Stimulated activated CD4-positive, alpha-beta T cell treated with anti-CD3 and anti-CD28 coated beads, Interleukin-1b, Interleukin-23, amount 100 ng/mL, for 48 hours (primary cell): ENCODE measurements at places on chromosomes 6 and 20.

DNA sequence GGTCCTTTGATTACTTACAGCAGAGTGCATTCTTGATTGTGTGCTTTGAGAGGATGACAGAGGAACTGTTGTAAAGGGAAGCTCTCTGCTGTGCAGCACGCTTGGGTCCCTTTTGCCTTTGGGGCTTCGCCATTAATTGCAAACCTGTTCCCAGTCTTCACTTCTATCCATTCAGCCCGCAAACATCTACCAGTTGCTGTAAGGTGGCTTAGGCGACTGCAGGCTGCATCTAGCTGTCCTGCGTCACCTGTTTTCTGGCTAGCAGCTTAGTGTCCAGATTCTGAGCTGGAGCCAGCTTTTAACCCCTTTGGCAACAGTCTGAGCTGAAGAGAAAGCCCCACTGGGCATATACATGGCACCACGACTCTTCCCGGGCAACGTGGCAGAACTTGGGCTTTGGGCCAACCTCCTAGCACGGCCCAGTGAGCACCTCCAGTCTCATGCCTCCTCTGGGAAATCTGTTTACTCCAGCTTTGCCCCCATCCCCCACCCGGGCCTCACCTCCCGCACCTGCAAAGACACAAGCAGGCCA is 2.5 kb upstream of the FASTKD5 start:
- no peak for DNase-seq

GRCh38 chr6:51129043-51129442 is 310.4 kb downstream of the TFAP2B start:
- no peak for DNase-seq

DNA sequence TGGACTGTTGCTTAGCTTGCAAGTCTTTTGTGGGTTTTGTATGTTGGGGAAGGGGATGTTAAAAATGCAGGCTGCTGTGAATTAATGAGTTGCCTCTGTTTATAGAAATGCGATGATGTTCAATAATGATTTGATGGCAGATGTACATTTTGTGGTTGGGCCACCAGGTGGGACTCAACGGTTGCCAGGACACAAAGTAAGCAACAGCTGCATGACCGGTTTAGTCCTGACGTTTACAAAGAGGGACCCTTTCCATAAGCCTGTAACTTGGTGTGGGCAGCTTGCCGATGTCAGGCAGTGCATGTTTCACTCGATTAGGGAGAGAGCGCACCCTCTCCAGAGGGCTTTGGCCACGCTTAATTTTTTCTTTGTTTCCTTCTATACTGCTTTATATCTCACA is 1.3 kb downstream of the BTBD3 start:
- DNase-seq: no peak

- DNase-seq: no peak
Measured at GRCh38 chr6:39339868-39340550, 17.5 kb upstream of the KCNK16 start.

DNA sequence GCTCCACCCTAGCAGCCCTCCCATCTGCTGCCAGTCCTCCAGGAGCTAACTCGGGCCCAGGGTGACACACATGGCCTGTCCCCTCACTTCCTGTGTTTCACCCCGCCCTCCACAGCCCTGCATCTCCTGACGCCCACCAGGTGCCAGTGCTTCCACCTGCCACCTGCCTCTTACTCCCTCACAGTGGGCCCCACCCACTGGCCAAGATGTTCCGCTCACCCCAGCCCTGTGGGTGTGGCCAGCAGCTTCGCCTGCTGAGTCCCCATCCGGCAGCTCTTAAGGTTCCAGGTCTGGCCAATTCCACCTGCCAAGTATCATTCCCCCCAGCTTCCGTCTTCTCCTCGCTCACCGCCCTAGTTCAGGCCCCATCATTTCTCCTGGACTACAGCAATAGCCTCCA is 184.1 kb downstream of the MBOAT1 start:
- DNase-seq: no peak

- no peak for DNase-seq
Measured at GRCh38 chr6:22613695-22614094, 44.3 kb downstream of the HDGFL1 start.

DNA sequence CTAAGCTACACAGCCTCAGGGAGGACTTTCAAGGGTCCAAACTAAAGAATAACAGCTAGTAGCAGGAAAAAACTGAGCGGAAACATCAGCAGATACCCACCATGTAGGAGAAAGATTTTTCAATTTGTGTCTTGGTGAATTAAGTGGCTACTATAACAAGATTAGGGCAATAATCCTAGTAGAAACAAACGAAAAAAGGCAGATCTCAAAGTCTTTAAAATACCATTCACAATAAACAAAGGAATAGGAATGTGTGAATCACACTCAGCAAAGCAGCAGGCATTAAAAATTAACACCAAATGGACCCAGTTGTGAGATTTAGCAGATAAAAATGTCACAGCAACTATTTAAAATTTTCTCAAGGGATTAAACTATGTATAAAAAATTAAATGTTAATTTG is 761.2 kb downstream of the TENT5A start:
- no peak for DNase-seq

- no peak for DNase-seq
Measured at GRCh38 chr6:117359581-117359980, 66.2 kb downstream of the ROS1 start.

- DNase-seq: peak; percentile 13
Measured at GRCh38 chr20:2093159-2093781, 8.4 kb upstream of the STK35 start.

DNA sequence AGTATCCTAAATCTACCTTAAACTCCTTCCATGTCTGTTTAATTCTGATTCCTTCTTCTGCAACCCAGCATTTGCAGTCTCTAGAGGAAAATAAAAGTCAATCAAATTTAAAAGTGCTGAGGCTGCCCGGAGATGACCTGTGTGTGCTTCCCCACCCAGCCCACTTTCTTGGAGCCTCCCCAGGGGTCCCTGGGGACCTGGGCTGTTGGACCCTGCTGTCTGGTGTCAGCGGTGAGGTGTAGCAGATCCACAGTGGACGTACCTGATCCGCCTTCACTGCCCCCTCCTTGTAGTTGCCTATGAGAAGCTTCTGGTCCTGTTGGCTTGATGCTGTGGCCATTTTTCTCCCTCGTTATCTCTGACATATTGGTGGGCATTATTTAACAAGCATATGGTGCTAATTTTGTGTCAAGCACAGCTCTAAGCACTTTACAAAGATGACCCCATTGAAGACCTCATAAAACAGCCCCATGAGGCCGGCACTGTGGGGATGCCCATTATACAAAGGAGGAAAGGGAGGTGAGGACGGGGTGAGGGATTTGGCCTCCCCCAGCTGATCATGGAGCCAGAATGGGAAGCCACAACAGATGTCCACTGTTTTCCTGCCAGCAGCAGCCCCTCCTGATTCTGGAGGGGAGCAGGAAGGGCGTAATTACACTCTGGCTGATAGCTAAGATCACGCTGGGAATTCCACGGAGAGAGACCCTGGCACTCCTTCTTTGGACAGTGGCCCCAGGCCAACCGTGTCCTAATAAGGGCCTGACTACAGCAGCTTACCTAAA is 628.2 kb downstream of the CDH26 start:
- no peak for DNase-seq

DNA sequence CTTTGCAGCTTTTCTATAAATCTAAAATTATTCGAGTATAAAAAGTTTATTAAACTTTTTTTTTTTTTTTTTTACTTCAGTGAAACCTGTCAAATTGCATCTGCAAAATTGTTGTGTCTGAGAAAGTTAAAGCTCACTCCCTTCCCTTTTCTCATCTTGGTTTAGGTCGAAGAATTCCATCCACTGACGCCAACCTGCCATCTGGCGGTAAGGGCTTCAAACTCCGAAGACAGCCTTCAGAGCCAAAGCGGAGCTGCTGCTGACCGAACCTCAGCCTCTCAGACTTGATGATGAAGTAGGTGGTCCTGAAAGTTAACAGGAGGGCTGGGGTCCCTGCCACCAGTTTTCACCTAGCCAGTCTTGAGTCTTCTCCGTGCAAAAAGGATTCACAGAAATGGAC is 29.6 kb upstream of the VAPB start:
- no peak for DNase-seq

DNA sequence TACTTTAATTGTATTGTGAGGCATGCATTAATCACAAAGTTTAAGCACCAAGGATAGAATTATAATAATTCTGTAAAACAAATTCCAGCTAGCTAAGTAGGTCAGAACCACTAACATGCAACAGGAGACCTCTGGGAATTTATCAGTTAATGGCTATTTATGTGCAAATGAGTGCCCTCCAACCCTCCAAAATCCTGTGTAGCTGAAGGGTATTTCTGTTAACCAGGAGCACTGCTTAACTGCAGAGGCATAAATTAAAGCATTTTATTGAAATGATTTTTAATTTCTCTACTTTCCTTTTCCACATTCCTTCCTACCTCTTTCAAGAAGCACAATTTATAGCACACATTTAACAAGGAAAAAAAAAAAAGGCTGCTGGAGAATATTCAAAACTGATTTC is 77.0 kb downstream of the MMS22L start:
- DNase-seq: no peak

- no peak for DNase-seq
Measured at GRCh38 chr6:68876792-68877493, 241.9 kb downstream of the ADGRB3 start.

DNA sequence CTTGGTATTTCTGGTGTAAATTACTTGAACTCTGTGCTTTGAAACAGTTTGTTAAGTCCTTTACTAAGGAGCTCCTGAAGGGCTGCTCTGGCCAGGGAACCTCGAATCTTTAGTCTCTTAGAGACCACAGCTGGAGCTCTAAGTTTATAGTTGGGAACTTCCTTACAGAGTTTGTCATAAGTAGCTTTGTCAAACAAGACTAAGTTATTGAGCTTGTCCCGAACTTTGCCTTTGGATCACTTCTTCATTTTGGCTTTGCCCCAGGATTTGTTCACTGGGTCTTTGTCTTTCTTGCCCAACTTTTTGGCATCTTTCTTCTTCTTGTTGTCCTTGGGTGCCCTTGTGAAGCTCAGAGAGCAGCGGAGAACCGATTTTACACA is 64.8 kb downstream of the FAM50B start:
- DNase-seq: no peak

GRCh38 chr6:47004463-47004862 is 37.7 kb downstream of the ADGRF1 start:
- DNase-seq: no peak

DNA sequence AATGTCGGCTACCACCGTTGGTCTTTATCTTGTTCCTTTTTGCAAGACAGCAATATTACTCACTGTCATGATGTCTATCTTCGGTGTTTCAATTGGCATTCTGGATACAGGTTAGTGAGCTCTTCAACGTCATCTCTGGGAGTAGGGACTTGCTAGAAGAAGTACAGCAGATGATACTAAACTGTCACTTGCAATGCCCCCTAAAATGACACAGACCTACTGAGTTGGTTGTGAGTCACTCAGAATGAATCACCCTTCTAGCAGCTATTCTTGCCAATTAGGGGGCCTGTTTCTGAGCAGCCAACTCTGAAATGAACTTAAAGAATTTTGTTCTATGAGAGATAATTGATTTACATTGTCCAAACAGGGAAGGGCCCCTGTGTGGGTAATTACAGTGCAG is 176.5 kb downstream of the SLC16A10 start:
- no peak for DNase-seq

DNA sequence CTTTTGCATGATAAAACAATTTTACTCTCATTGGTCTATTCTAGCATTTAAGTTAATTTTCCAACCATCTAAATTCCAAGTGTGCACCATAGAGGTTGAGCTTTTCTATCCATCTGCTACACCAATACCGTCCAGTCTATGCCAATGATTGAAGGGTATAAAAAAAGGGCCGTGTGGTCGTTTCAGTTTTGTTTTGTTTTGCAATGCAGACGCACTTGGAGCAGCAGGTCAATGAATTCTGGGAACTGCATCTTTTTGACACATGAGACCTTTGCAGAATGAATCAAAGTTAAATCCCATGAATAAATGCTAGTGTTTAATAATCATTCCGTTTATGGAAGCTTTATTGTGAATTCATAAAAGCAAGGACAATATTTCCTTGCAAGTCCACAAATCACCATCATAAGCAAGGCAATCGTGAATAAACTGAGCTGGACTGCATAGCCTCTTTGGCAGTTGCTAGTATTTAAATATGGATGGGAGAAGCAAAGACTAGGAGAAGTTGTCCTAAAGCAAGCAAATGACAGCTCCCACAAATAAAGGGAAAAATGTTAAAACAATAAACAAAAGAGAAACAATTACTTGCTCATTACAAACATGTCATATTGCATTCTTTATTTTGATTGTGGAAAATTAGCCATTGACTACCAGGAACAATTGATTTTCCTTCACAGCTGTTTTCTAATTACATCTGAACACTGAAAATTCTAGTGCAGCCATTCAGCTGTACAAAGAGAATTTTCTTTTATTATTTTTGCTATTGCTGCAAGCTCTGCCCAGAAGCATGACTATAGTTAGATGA is 649.7 kb upstream of the GJE1 start:
- no peak for DNase-seq

GRCh38 chr6:4902363-4902762 is 101.5 kb downstream of the RPP40 start:
- no peak for DNase-seq

DNA sequence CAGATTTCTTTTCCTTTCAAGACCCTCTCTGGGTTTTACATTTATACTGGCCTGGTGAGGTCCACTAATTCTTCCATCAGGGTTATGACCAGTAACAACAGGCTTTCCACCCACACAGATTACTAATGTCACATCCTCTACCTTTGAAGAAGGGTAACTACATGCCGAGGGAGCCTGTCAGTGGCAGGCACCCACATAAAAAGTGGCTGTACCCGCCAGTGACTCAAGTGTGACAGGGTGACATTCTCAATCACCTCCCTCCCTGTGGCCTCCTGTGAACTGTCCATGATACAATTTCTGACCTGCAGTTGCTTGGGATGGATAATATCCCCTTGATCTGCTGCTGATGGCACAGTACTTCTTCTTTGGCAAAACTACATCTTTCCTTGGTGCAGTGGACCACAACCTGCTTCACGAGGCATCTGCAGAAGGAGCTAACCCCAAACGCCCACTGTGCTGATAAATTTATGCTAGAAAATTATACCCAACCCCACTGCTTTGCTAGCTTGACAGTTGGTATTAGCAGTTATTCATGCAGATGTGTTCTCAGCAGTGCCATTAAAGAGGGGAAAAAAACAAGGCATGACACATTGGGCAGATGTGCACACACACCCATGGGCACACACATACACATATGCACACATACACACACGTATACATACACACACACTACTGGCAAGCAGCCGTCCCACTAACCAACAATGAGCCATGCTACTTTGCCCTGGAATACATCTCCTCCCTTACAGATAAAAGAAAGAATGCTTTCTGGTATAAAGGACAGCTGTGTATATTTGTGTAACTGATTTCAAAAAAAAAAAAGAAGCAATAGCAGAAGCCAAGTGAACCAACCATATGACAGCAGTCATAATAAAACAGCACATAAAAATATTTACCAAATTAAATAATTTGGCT is 20.8 kb downstream of the GFOD1 start:
- peak; percentile 81 for DNase-seq

DNA sequence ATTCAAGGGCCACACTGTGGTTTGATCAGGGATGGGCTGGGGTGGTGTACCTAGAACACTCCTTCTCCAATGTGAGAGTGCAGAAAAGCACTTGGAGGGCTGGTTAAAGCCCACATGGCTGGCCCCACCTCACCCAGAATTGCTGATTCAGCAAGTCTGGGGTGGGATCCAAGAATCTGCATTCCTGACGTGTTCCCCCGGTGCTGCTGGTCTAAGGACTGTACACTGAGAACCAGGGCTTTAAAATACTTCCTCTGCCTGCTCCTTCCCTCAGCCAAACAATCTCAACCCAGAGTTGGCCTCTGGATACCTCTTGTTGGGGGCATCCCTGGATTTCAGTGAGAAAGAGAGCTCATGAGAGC is 13.4 kb upstream of the OCSTAMP start:
- DNase-seq: no peak

- DNase-seq: no peak
Measured at GRCh38 chr20:16641511-16642023, 68.3 kb upstream of the KIF16B start.

GRCh38 chr6:30670760-30671527 is 1.9 kb downstream of the DHX16 start:
- DNase-seq: no peak
